ENCODE measurements at places on chromosomes 1 and 21. TPM values are rescaled to one million over a fixed set of nuclear protein-coding genes. Genes with fewer than 3 reads are reported as not detected.

MASP2 gene
- 9.8 TPM for polyA plus RNA-seq

BCL2L15 gene
- polyA plus RNA-seq: 2.0 TPM

PEAR1 gene
- 11.6 TPM for polyA plus RNA-seq

LHX8 gene
- not detected for polyA plus RNA-seq

ENO1 gene
- polyA plus RNA-seq: 516 TPM

AMY1B gene
- polyA plus RNA-seq: not detected

NOS1AP gene
- polyA plus RNA-seq: 9.9 TPM

PPIAL4G gene
- polyA plus RNA-seq: 0.13 TPM

PLEKHN1 gene
- polyA plus RNA-seq: 0.26 TPM

GGPS1 gene
- 66.1 TPM for polyA plus RNA-seq

AADACL3 gene
- polyA plus RNA-seq: not detected

CNIH4 gene
- 33.4 TPM for polyA plus RNA-seq

S100A3 gene
- 0.29 TPM for polyA plus RNA-seq

GBP2 gene
- 0.46 TPM for polyA plus RNA-seq

RIMS3 gene
- 38.5 TPM for polyA plus RNA-seq

TNFRSF18 gene
- polyA plus RNA-seq: 0.68 TPM

SERPINC1 gene
- not detected for polyA plus RNA-seq

PTGFR gene
- 4.1 TPM for polyA plus RNA-seq

CD34 gene
- 27.9 TPM for polyA plus RNA-seq

MYOG gene
- 0.29 TPM for polyA plus RNA-seq
